ENCODE measurements at places on chromosomes 5 and 9.

DNA sequence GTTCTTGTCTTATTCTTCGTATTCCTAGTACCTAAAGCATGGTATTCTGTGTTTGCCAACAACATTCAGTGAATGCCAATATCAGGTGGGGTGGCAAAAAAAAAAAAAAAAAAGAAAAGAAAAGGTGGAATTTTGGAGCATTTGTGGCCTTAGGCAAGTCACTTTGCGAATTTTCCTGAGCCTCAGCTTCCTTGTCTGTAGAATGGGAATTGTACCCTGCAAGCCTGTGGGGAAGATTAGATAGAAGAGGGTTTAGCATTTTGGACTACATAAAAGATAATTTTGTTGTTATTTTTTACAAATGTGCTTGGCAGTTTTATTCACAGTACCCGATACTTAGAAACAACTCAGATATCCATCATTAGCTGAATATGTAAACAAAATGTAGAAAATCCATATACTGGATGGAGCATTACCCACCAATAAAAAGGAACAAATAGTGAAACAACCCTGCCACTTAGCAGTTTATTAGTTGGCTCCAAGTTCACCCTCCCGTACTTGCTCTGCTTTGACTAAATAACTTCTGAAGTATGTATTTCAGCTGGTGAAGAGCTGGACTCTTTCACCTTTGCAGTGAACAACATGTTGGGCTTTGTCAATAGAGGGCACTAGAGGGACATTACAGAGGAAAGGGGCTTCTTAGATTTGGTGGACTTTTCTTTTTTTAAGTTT lies 13.6 kb downstream of the UBE2D2 start:
- DNase-seq: peak; percentile 57

DNA sequence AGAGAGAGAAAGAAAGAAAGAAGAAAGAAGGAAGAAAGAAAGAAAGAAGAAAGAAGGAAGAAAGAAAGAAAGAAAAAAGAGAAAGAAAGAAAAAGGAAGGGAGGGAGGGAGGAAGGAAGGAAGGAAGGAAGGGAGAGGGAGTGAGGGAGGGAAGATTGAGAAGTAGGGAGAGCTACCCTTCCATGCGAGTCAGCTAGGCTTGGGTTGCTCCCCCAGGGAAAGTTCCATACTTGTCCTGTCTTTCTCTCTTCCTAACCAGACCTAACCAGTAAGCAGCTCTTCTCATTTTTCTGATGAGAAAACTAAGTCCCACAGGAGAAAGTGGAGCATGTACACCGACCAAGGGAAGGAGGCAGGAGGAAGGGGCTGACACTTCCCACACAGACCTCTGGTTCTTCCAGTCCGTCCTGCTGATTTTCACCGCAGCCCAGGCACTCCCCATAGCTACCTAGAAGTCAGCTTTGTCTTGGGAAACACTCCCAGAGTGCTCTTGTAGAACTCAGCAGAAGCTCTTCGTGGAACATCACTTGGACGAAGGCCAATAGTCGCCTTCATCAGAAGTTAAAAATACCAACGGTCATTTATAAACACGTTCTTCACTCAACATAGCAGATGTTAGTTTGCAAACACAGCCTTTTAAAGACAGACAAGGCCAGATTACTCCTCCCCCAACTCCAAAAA lies 29.0 kb upstream of the ENTREP1 start:
- no peak for DNase-seq

GRCh38 chr5:11261241-11261640 lies 500.2 kb upstream of the DAP start:
- no peak for DNase-seq

DNA sequence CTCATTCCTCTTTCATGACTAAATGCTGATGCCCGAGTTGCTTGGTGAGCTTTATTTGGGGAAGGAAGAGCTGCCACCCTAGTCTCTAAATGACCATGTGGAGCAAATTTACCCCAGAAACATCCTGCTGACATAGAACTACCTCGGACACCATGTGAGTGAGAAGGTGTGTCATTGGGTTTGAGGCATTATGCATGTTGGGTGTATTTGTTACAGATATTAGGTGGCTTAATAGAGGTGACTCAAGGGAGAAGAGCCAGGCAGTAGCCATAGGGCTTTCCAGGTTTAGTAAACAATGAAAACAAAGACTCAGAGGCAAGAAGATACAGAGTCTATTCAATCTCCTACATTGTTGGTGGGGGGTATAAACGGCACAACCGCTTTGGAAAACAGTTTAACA lies 581.5 kb downstream of the CCDC171 start:
- DNase-seq: no peak

GRCh38 chr5:20245432-20245974 lies 257.5 kb upstream of the CDH18 start:
- DNase-seq: no peak

GRCh38 chr5:59660737-59661136 lies 232.8 kb downstream of the PDE4D start:
- DNase-seq: no peak

- DNase-seq: no peak
Measured at GRCh38 chr5:142819292-142819691, 49.1 kb downstream of the ARHGAP26 start.

GRCh38 chr5:34790069-34790468 lies 48.9 kb upstream of the TTC23L start:
- DNase-seq: no peak

DNA sequence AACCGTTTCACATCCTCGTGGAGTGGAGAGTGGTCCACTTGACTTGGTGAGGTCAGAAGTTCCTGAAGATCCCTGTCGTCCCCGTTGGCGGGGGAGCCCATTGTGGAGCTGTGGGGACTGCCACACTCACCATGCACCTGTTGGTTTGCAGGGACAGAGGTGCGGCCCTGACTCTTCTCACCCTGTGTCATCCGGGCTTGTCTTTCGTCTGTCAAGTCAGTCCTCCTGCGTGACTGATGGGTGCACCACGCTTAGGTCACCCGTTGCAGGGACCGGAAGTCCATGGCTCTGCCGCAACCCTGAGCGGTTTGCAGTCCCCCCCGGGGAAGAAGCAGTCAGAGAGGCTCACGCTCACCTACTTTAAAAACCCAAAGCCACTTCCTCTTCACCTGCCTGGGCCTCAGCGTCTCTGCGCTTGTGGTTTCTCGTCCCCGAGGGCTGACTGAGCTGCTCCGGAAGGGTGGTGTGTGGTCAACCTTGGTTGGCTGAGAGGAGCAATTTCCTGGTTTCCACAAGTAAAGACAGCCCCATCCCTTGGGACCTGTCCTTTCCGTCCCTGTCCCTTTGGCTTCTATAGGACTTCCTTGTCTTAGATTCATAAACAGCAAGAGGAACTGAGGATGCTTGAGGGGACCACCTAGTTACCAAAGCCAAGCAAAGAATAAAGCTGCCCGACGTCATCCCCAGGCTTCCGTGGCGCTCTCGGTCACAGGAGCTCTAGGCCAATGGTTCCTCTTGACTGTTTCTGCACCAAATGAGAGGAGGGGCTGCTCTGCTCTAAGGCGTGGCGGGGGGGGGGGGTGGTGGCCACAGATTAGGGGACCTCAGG lies 53.2 kb downstream of the USP20 start:
- DNase-seq: no peak

- no peak for DNase-seq
Measured at GRCh38 chr9:83000765-83001164, 62.2 kb downstream of the RASEF start.

DNA sequence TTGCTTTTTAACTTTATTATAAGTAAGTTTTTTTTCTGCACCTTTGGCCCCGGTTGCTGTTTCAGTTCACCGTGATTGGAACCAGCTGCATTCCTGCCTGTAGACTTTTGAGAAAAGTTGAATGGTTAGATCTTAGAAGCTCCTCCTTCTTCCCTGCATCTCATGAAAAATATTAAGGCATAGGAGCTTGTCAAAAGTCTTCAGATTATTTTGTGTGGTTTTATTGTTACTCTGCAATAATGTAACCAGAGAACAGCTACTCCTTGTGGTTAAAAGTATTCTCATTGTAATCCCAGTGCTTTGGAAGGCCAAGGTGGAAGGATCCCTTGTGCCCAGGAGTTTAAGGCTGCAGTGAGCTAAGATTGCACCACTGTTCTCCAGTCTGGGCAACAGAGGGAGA lies 3.3 kb upstream of the SLC2A8 start:
- DNase-seq: no peak

DNA sequence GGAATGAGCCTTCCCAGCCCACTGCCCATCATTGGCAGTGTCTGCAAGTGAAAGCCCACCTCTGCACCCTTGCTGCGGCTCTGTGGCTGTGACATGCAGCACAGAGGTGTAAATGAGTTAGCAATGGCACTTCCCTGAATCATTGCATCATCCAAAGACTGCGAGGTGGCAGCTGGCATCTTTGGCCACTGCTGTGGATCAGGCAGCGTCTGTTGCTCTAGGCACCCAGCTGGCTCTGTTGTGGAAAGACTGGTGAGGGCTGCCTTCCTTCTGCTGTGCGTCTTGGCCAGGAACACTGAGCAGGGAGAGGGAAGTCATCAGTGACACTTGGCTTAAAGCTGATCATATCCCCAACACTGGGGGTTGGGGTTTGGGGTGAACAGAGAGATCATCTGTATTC lies 64.5 kb downstream of the MFAP3 start:
- no peak for DNase-seq

- no peak for DNase-seq
Measured at GRCh38 chr5:143179126-143179740, 224.3 kb downstream of the NR3C1 start.

GRCh38 chr9:95940265-95940664 lies 64.8 kb downstream of the ERCC6L2 start:
- no peak for DNase-seq

DNA sequence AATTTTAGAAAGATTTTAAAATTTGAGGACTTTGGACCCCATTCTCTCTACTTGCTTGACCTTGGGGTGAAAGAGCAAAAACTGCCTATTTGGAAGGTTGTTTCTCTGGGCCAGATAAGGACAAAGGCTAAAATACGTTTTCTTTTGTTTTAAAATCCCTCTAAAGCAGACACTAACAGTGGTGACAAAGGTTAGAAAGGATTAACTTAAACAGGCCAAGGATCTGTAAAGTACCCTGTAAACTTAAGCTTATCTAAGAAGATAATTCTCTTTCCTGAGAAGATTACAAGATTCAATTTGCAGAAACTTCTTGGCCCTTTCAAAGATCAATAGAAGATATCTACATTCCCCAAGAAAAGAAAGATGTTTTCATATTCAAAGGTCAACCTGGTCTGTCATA lies 12.1 kb downstream of the TRPM6 start:
- no peak for DNase-seq

GRCh38 chr9:72996684-72997314 lies 43.9 kb upstream of the ALDH1A1 start:
- no peak for DNase-seq

DNA sequence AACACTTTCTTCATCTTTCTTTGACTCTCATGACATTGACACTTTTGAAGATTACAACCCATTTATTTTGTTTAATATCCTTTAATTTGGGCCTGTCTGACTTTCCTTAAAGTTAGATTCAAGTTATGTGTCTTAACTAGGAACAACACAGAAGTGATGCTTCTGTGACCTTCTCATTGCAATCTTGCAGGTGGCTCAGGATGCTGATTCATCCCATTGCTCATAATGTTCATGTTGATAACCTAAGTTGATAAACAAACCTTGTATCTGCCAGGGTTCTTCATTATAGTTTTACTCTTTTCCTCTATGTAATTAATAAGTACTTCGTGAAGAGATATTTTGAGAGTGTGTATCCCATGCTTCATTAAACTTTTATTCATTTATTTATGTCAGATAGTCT lies 107.2 kb upstream of the SHB start:
- no peak for DNase-seq

- no peak for DNase-seq
Measured at GRCh38 chr5:150642567-150642927, 2.1 kb downstream of the SYNPO start.

DNA sequence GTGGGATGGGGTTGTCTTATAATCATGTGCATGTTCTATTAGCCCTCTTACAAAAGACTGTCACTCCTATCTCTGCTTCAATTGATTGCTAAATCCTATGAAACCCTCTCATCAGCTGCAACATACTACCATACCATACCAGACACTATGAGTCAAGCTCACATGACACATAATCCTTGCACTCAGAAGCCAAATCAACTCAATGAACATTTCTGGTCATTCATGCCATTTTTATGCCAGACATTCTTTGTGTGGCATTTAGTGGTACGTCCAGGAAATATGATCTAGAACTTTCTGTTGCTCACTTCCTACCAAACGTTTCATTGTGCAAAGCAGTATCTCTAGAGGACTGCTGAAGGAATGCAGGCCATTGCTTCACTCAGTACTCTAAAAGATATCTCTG lies 159.2 kb upstream of the GNA14 start:
- peak; percentile 45 for DNase-seq
